Erythroblast (primary cell): ENCODE measurements at places on chromosomes 5 and 9.

GRCh38 chr5:173868096-173868880, 19.9 kb upstream of the CPEB4 start:
- DNase-seq = no peak

DNA sequence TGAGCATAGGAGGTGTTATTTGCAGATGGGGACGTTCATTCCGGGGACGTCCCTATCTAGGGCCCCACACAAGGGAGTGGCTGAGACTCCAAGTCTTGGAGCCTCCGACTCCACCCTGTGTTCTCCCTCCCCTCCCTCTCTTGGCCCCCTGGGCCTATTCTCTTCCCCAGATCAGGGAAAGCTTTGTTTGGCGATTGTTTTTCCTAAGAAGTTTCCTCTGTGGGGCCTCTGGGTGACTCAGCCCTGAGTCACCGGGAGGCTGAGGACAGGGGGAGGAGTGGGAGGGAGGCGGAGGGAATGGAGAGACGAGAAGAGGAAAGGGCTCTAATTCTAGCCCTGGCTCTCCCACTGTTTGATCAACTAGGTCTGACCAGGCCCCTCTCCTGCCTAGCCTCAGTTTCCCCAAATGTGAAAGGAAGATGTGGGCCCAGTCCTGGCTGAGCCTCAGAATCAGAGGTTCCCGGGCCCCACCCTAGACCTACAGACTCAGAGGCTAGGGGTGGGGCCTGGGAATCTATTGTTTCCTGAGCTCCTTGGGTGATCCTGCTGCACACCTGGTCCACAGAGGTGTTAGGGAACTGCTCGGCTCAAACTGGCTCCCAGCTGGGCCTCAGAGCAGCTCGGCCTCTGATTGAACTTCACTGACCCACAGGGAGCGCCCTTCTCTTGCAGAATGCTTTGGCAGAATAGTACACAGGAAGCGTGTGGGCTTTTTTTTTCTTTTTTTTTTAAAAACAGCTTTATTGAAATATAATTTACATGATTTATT, 19.2 kb downstream of the GSN start:
- DNase-seq = peak; percentile 80

DNA sequence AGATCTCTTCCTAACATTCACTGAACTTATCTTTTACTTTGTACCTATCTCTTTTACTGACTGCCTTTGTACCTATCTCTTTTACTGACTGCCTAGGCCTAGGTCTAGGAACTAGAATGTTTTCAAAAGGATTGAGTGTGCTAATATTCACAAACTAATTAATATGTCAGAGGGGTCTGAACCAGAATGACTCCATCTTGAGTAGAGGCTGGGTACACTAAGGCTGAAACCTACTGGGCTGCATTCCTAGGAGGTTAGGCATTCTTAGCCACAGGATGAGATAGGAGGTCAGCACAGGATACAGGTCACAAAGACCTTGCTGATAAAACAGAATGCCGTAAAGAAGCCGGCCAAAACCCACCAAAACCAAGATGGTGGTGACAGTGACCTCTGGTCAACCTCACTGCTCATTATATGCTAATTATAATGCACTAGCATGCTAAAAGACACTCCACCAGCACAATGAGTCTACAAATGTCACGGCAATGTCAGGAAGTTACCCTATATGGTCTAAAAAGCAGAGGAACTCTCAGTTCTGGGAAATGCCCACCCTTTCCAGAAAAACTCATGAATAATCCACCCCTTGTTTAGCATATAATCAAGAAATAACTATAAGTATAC, 2.5 kb upstream of the RHOBTB3 start:
- DNase-seq = peak; percentile 69

DNA sequence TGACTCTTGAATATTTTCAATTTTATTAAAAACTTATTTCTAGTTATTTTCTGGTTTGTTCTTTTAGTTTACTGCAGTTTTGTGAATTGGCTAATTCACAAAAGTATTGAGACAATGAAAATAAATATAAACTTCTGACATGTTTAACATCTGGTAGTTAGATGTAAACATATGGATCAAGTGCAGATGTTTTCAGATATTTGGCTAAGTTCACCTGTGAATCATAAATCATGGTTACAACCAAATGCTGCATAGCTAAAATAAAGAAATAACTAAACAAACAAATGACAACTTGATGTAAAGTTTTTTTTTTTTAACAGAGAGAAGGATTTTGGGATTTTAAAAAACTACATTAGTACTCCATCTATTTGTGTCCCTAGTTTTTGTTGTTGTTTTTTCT, 484.6 kb downstream of the SLCO4C1 start:
- no peak for DNase-seq

GRCh38 chr5:69271376-69271775, 36.7 kb downstream of the CDK7 start:
- DNase-seq = peak; percentile 69

DNA sequence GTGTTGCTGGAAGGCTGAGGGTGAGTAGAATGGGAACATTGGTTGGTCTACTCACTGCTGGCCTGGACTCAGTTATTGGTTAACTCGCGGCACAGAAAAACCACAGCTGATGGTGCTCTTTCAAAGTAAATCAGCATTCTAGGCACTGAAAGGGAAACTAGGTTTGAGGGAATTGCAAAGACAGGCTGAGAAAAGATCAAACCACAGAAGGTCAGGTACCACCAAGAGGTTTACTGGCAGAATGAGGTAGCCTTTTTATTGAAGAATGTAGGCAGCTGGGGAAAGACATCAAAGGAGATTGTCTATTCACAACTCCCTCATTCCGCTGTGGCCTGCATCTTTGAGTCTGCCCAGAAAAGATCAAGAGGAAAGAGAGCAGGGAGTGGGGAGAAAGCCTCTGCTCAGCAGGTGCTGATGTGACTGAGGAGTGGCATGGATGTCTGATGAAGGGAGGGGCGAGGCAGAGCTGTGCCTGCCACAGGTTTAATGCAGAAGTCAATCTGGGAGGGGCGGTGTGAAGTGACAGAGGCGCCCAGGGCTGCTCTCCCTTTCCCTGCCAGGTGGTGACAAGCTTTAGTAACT, 255.5 kb downstream of the MAN2A1 start:
- DNase-seq = no peak

DNA sequence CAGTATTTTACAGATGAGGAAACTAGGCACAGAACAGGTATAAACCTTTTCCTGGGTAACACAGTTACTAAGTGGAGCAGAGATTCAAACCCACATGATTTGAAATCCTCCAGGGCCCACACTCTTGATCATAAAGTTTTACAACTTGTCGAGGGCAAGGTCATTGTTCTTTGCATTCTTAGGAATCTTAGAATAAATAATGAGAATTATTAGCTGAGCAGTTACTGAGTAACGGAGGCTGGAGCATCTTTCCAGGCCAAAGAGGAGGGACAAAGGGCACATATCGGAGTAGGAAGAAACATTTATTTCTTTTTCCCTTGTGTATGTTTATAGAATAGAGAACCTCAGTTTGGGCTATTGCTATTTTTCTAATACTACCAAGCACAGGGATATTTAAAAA, 27.1 kb upstream of the F2R start:
- DNase-seq = no peak

DNA sequence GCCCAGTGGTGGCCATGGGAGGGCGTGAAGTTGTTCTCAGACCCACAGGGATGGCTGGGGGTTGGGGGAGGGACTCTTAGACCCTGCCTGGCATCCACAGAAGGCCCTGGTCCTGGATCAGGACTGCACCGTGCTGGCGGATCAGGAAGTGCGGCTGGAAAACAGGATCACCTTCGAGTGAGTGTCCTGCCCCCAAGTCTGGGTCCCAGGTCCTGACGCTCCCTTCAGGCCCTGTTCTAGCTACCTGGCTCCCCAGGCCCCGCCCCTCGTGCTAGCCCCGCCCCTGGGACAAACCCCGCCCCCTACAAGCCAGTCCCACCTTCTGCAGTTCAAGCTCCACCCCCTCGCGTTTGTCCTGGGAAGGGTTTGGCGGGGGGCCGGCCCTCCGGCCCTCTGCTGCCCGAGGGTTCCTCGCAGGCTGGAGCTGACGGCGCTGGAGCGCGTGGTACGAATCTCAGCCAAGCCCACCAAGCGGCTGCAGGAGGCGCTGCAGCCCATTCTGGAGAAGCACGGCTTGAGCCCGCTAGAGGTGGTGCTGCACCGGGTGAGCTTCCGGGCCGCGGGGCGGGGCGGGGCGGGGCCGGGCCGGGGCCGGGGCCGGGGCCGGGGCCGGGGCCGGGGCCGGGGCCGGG, 12.9 kb downstream of the RGS14 start:
- peak; percentile 84 for DNase-seq

DNA sequence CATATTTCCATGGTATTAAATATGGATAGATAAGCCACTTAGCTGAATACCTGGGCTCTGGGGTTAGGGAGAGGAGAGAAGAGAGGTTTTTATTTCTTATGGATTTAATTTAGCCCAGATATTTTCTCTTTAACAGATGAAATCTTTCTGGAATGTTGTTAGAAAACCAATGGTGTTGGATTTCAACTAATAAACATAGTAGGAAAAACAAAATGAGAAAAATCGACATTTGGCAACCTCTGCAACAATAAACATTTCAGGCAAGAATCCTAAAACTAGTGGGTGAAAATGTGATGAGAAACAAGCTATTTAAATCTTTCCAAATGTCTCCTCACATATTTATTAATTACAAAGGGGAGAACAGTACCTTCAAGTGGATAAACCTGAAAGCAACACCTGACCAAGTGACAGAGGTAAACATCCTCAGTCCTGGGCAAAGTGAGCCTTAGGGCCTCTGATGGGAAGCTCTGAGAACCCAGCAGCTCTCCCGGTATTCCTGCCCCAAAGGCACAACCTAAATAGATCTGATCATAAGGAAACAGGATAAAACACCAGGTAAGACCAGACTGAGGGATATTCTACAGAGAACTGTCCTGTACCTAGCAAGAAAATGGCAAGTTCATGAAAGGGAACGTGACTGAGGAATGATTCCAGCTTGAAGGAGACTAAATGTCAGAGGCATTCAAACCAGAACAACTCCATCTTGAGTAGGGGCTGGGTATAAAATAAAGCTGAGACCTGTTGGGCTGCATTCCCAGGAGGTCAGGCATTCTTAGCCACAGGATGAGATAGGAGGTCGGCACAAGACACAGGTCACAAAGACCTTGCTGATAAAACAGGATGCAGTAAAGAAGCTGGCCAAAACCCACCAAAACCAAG, 163.7 kb downstream of the ESM1 start:
- no peak for DNase-seq

- DNase-seq = no peak
These were observed 2354.8 kb upstream of the C9orf72 start for GRCh38 chr9:29928072-29928471.

DNA sequence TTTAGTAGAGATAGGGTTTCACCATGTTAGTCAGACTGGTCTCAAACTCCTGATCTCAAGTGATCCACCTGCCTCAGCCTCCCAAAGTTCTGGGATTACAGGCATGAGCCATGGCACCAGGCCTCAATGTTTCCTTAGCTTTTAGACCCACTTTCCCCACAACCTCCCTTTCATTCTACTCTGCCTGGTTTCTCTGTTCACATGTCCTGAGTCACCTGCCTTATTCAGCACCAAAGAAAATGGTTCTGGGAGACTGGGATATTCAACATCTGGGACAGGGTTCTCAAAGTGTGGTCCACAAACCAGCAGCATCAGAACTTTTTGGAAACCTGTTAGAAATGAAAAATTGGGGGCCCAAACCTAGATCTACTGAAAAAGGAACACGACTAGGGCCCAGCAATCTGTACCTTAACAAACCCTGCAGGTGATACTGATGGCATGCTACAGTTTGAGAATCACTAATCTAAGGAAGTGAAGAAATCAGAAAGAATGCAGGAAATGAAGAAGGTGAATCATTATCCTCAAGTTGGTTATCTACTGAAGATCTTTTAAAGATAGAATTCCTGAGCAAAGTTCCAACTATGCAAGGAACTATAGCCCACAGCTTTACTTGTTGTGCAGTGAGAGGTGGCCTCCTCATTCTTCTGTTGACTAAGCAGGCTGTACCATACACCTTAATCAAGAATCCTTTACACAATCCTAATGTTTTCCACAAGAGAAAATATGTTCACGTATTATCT, 51.8 kb upstream of the CTNNAL1 start:
- DNase-seq = no peak

- DNase-seq = no peak
These were observed 997 bp upstream of the RNF130 start for GRCh38 chr5:180072556-180072955.

- no peak for DNase-seq
These were observed 36.8 kb downstream of the NDUFS6 start for GRCh38 chr5:1838013-1838412.

- no peak for DNase-seq
These were observed 43.0 kb upstream of the HTR4 start for GRCh38 chr5:148697180-148697808.

- no peak for DNase-seq
These were observed 93.2 kb downstream of the NLN start for GRCh38 chr5:65815161-65815560.

DNA sequence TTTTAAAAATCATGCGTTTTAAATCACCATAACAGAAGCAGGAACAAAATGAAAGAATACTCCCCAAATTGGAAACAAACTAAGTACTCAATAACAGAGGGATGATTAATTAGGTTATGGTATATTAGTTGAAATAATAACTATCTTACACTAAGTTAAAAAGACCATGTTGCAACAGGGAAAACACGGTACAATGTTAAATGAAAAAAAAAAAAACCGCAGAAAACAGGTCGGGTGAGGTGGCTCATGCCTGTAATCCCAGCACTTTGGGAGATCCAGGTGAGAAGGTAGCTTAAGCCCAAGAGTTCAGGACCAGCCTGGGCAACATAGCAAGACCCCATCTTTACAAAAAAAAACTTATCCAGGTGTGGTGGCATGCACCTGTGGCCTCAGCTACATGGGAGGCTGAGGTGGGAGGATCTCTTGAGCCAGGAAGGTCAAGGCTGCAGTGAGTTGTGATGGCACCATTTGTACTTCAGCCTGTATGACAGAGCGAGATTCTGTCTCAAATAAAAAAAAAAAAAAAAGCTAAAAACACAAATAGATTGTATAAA, 2.4 kb upstream of the PTPN3 start:
- DNase-seq = no peak

GRCh38 chr5:138391859-138392386, 39.4 kb downstream of the KDM3B start:
- DNase-seq = no peak

GRCh38 chr5:170141636-170142035, 35.9 kb downstream of the FOXI1 start:
- no peak for DNase-seq

GRCh38 chr5:7529880-7530279, 133.9 kb downstream of the ADCY2 start:
- no peak for DNase-seq

DNA sequence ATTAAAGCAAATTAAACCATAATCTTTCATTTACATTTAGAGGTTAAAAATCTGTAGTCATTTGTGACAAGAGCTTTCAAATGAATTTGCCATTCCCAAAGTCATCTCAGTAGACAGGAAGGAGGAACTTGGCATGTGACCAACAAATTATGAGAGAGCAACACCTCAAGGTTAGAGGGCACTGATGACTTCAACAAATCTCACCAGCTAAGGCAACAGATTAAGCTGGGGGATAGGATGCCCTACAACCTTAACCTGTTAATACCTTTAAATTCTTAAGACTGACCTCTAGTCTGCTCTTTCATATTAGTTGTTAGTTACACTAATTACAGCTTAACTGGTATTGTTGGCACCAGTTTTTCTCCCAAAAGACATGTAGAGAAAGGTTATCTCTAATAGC, 18.4 kb downstream of the POU5F2 start:
- peak; percentile 52 for DNase-seq
